ENCODE measurements at places on chromosomes 5 and 9.

DNA sequence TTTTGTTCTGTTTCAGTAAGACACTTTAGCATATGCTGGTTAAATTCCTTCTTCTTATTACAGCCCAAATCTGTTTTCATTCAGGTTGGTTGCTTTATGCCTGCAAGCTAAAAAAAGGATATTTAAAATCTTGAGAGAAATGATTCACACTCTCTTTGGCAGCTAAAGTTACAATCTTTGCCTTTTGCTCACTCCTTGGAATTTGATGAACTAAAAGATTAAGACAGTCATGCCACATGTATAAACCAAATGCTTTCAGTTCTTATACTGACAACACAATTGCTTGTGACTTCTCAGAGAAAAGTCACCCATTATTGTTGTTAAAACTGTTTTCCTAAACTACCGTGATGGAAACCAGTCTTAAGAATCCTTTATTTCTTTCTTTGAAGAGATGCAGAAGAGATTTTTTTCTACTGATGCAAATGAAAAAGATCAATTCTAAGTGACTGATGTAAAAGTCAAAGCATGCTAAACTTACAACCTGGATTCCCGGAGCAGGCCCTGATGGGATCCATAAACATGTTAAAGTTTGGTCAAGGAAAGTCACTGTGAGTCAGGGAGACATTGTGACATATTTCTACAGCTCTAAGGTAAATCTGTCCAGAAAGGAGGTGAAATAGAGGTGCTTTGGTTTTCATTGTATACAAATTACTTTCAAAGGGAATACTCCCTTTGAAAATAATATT lies 144.2 kb upstream of the CDH10 start:
- peak; percentile 75 for DNase-seq

DNA sequence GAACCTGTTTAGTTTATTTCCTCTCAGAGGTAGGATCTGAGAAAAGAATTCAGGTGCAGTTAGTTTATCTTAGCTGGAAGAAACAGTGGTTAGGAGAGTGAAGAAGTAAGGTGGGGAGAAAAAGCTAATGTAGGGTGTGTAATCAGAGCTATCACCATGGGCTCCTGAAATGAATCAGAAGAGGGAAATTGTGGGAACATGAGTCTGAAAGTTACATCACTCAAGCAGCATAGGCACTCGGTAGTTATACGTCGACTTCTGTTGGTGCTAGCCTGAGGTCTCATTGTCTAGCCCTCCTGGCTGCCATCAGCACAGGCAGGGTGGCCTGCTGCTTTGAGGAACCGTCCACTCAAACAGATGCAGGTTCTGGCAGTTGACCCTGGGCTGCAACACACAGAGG lies 56.7 kb upstream of the NPR3 start:
- no peak for DNase-seq

DNA sequence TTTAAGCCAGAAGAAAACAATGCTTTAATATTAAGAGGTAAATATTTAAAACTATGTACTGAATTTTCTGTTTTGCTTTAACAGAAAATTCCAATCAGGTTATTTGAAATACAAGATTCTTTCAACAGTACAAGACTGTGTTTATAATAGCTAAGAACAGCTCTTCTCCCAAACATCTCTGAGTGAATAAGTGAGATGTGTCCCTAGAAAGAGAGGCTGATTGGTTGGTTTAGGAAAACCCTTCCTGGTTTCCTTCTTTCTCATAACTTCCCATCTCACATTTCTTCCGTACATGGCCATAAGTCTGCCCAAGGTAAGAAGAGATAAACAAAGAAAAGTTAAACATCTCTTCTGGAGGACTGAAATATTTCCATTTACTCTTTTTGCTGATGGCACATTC lies 145.9 kb downstream of the FANCC start:
- DNase-seq, result no peak

DNA sequence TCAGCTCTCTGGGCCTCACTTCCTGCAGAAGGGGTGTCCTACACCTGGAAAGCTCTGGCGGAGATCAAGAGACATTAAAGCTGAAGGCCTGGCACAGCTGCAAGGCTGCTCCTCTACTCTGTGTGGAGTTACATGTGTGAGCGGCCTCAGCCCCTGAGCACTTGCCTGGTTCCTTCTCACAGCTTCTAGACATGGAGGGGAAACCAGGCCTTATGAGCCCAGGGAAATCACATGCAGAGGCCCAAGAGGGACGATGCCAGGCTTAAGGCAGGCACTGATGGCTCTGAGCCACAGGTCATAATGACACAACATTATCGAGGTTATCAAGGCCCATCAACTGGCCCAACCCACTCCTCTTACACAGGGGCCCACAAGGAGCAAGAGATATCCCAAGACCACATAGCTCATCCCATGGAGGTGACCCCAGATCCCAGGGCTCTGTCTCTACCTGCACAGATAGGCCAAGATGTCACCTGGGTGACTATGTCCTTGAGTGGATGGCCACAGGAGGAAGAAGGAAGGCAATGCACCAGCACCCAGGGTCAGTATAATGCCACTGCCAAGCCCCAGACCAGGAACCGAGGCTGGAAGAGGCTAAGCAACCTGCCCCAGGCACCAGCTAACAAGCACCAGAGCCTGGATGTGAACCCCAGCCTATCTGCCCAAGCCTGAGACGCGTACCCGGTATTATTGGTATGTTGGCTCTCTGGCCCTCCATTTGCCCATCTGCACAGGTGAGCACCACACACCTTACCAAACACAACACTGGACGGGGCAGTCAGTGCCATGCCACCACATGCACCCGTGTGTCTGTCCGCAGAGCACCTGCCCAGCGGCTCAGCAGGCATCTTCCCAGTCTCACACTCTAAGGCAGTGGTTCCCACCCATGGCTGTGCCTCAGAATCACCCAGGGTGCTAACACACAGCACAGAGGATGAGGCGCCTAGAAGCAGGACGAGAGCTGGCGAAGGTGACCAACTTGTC lies 143.3 kb downstream of the GABBR2 start:
- no peak for DNase-seq

DNA sequence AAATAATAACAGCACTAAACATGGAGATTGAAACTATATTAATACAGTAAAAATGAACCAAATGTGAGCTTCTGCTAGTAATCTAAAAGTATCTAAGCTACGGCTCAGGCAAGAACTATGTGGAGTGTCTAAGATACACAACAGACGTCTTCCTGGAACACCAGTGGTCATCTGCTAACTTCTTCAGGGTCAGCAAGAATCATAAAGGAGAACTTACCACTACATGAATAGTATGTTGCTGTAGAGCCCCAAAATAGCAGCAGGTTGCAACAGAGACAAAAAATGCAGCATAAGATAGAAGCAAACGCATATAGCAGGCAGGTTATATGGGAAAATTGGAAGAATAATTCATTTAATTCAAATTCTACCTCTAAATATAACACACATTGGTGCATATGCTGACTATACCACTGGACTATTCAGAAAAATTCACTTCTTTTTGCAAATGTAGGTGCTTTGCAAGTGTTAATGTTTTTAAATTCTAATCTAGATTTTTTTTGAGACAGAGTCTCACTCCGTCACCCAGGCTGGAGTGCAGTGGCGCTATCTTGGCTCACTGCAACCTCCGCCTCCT lies 27.1 kb downstream of the DCTN4 start:
- DNase-seq, result no peak
